GM20000 (cell line): ENCODE measurements at places on chromosomes 6 and 20.

- no peak for DNase-seq
These were observed 117.7 kb upstream of the CDYL start for GRCh38 chr6:4658486-4658885.

GRCh38 chr6:166335378-166336302 is 6.7 kb downstream of the SFT2D1 start:
- DNase-seq, result no peak

GRCh38 chr20:21100578-21101452 is 5.3 kb downstream of the LINC00237 start:
- peak; percentile 45 for DNase-seq

GRCh38 chr6:25366903-25367545 is 87.8 kb downstream of the CARMIL1 start:
- peak; percentile 36 for DNase-seq

GRCh38 chr6:161561908-161562307 is 288.0 kb upstream of the AGPAT4 start:
- DNase-seq, result no peak

DNA sequence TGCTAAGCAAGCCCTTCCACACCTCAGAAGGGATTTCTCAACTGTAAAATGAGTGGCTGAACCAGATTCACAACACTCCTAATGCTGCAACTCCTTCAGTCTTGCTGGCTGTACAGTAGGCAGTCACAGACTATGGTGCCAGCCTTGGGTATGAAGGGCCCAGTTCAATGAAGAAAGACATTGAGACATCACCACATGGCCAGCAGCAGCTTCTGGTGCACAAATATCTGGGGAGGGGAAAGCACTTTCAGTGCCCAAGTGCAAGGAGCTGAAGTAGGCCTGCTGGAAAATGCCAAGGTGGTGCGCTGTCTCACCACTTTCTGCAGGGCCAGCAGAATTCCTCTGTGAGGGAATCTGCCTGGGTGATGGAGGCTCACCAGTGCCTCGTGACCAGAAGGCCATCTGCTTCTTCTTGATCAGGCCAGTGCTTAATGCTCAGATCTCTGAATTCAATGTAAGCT is 1.8 kb downstream of the PLA2G7 start:
- no peak for DNase-seq

- no peak for DNase-seq
These were observed 23.3 kb upstream of the ENPP1 start for GRCh38 chr6:131784561-131784960.

- no peak for DNase-seq
These were observed 509.5 kb downstream of the CDH26 start for GRCh38 chr20:60467771-60468170.

DNA sequence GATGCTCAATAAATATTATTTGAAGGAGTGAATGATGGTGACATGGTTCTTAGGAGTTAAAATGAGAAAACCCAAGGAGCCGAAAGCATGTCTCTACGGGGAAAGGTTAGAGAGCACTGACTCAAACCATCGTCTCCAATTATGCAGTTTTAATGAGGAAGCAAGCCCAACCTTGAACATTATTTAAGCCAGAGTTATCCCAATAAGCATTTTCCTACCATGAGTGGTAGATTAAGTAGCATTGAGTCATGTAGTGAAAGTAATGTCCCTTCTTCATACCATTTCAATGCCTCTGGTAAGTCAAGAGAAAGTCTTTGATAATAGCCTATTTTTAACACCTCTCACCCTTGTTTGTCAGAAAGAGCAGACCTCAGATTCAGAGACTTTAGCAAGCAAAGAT is 13.5 kb downstream of the TSHZ2 start:
- no peak for DNase-seq

GRCh38 chr6:63352544-63353285 is 32.9 kb upstream of the LGSN start:
- peak; percentile 60 for DNase-seq

GRCh38 chr6:100465701-100466409 is 1.1 kb upstream of the SIM1 start:
- DNase-seq, result no peak

- no peak for DNase-seq
These were observed 140.1 kb upstream of the SPACA1 start for GRCh38 chr6:87907521-87907920.

- DNase-seq, result peak; percentile 61
These were observed 24.6 kb upstream of the SERPINB1 start for GRCh38 chr6:2866171-2866846.

DNA sequence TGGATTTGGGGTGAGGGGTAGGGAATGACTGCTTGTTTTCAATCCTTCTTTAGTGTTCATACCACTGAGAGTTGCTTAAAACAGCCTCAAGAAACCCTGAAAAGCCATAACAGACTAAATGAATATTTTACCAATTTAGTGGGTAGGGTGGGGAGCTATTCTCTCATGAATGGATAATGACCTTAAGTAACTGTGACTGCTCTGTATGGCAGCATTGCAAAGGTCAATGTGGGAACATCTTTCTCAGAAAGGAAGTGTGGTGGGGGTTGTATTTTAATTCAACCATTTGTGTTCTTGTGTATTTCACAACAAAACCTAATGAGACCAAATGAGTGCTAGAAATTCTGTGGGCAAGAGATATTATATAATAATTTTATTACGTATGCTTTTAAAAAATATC is 55.7 kb downstream of the PHACTR2 start:
- DNase-seq, result no peak

GRCh38 chr20:32003325-32003724 is 6.9 kb upstream of the CCM2L start:
- no peak for DNase-seq

DNA sequence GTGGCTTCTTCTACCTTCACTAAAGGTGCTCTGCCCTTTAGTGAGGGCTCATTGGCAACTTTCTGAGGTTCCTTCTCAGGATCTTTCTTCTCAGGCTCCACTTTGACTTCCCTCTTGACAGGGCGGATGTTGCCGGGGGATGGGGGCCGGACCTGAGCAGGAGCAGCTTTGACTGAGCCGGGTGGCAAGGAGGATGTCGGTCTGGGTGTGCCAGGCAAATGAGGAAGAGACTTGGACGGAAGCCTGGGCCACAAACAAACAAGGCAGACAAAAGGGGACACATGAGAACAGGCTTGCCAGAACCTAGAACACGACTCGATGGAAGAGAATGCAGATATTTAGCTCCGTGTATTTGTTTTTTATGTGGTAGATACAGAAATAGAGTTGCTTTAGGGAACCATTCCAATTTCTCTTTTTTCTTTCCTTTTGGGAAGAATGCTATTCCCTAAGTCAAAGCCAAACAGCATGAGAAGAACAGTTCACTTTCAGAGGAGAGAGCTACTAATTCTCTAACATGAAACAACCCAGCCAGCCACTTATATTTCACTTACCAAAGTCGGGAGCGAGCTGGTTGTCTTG is 76.2 kb upstream of the BCLAF1 start:
- DNase-seq, result no peak

DNA sequence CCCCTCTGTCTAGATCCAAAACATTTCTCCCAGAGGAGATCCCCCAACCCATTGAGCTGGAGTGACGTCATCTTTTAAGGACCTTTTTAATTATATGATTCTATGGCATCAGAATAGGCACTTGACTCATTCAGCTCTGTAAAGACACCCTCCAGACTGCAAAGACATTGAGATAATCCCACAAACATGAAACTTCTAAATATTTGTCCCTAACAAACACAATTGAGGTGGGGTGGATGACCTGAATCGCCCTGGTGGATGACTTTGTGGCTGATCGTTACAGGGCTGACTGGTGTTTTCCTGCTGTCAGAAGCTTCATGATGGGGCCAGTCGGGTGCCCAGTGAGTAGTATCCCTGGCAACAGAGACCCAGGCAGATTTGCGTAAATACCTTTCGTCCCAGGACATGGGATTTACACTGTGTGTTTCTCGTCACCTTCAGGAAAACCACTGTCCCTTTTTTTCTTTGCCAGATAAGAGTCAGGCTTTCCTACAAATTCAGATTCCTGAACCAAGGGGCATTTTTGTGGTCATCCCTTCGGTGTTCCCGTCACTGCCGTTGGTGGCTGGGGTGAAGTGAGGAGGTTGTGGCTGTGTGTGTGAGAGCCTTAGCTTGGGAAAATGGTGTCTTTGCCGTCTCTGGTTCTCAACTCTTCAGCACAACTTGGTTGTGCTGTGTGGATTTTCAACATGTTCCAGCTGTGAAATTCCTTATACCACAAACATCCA is 5.3 kb upstream of the PCK1 start:
- DNase-seq, result no peak

GRCh38 chr6:82775361-82775760 is 290.3 kb downstream of the UBE3D start:
- no peak for DNase-seq

- no peak for DNase-seq
These were observed 714.0 kb downstream of the UTRN start for GRCh38 chr6:144999127-144999526.

- no peak for DNase-seq
These were observed 12.9 kb upstream of the GMNN start for GRCh38 chr6:24761851-24762250.

DNA sequence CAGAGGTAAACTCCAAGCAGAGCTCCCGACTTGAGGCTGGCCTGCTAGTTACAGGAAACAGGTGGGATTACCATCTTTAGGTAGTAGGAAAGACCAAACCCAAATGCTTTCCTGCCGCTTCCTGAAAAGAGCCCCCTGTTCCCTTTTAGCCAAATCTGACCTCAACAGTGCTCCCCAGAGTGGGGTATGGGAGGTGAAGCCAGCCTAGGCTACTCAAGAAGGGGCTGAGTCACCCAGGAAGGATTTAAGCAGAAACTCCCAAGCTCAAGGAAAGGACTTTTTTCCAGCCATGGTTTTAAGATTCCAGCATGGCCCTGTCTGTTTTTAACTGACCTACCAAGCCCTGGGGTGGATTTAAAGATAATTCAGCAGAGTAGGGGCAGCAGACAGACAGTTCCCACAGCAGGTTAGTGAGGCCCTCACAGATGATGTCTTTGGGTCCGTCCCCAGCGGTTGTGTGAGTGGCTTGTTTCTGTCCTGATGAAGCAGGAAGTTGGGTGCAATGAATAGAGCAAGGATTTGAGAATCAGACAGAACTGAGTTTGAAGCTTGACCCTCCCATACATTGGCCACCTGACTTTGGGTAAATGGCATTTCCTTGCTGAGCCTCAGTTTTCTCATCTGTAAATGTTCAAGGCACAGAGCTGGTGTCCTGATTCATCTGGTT is 76.9 kb upstream of the MAFB start:
- DNase-seq, result no peak

GRCh38 chr6:168060521-168060931 is 18.5 kb downstream of the FRMD1 start:
- DNase-seq, result no peak

DNA sequence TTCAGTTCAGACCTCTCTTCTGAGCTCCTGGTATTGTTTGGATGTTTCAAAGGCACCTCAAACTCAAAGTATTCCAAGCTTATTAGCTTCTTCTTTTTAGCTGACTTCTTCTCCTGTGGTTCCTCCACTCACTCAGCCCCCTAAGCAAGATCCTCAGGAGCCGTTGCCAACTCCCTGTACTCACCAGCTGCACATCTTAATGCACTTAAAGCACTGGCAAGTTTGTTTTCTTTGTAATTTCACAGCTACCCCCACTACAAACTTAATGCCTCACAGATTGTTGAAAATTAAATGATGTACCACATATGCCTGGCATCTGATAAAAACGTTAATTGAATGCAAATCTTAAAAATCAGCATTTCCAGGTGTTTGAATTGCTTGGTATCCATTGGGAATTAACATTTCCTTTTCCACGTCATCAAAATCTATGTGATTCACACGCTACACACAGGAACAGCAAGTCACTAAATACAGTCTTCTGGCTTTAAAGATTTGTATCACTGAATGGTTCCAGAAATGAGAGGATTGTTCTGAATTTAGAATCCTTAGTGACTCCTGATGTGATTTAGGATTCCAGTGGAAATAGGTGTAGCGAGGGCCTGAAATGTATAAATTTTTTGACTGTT is 24.5 kb downstream of the CALHM6 start:
- no peak for DNase-seq

- no peak for DNase-seq
These were observed 72.7 kb upstream of the RUNX2 start for GRCh38 chr6:45255434-45255833.

DNA sequence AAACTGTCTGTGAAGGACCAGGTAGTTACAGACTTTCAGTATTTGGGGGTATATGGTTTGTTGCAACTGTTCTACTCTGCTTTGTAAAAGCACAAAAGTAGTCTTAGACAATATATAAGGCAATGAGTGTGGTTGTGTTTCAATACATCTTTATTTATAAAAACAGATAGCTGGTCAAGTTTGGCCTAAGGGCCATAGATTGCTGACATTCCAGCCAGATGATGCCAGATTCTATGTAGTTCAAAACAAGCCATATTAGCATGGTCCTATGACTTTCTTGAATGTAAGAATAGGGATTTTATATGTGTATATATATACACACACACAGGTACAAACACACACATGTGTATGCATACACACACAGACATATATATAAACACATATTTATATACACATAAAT is 201.8 kb downstream of the GRIK2 start:
- DNase-seq, result no peak

- DNase-seq, result no peak
These were observed 212.9 kb upstream of the TBX18 start for GRCh38 chr6:84977363-84977705.

GRCh38 chr6:140490081-140490480 is 1115.6 kb upstream of the CITED2 start:
- DNase-seq, result no peak

- no peak for DNase-seq
These were observed 1.1 kb upstream of the LSM14B start for GRCh38 chr20:62120990-62121775.

DNA sequence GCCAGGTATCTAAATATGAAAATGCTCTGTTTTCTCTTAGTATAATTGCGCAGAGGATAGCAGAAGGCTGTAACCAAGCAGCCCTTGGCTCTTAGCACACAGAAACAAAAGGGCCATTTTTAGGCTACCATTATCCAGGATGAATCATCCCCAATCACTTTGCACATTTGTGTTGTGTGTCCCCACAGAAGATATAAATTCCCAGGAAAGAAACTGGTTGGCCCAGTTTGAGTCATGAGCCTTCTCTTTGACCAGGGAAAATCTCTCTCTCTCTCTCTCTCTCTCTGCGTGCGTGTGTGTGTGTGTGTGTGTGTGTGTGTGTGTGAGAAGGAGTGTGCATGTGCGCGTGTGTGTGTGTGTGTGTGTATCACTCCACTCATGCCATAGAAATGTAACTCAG is 178.5 kb downstream of the FRK start:
- no peak for DNase-seq
